ENCODE measurements at places on chromosomes 2 and 18.

DNA sequence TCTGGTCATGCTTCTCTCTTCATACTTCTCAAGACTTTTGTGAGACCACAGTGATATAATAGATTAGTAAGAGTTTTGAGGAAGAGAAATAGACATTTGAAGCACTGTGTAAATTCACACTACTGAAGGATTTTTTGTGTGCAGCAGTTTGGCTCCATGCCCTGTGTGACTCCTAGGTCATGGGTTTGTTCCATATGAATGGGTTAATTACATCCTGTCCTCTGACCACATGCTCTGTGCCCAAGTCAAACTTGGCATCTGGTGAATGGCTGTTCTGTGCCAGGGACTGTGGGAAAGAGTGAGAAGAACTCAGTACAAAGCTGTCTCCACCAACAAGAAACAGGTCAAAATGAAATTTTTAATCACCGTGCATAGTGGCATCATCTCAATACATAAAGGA lies 304.0 kb downstream of the LNPK start:
- DNase-seq = no peak

DNA sequence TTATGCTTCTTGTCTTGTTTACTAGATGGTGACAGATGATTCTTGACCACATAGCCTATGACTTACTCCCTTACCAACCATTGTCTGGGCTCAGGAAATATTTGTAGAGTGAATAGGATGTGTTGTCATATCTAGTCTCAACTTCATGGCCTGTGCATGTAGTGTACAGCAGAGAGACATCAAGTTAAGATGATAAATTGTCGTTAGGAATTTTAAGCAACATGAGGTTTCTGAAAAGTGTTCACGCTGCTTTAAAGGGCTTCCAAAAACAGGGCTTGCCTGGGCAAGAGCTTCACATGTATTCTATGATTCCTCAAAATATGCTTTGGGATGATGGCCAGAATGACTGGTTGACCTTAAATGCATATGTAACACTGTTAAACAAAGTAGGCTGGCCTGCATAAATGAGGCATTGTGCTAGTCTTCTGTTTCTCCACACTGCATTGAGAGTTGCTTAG lies 424.0 kb downstream of the RND3 start:
- DNase-seq = no peak

DNA sequence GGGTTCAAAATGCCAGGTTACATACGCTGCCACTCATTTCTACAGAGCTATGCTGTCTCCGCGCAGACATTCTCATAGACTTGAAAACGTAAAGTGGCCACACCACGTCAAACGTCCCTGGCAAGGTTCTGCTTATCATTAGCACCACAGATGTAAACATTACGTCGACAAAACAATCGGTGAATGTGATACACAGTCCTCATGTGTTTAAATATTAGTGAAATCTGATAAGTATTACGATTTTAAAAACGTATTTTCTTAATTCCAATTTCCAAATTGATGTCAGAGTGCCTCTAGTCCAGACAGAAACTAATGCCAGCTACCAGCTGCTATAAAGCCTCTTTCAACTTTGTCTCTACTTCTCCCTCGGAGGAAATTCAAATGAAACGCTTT lies 1.2 kb downstream of the STK17B start:
- DNase-seq = no peak

DNA sequence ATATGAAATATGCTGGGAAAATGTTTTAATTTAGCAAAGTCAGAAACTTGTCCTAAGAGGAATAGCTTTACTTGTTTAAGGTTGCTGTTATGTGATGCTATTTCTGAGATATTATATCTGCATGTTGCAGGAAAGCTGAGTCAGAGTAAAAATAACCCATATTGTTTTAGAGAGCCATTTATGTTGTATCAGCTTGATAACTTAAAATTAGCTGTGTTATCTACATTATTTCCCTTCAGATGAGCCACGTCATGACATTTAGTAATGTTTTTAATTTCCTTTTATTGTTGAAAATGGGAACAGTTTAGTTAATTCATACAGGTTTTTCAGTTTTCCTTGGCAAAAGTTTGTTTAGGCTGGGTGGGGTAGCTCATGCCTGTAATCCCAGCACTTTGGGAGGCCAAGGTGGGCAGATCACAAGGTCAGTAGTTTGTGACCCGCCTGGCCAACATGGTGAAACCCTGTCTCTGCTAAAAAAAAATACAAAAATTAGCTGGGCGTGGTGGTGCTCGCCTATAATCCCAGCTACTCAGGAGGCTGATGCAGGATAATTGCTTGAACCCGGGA lies 55.8 kb downstream of the TTC27 start:
- DNase-seq = no peak

- DNase-seq = no peak
These were observed 10.2 kb downstream of the LPIN2 start for GRCh38 chr18:3002732-3003131.

DNA sequence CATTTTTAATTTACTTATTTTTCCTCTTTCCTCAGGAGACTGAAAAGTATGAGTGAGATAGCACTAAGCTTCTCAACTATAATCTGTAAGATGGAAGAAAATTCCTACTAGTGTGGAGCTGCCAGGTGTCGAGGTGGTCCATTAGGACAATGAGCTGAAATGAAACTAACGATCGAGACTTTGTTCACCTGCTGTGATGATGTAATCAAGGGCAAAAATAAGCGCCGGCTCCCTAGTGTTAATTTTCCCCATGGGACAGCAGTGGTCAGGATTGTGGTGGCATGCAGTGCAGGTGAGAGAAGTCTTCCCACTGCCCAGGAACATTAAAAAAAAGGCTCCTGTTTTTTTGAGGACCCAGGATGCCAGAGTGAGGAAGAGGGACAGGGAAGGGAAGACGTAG lies 859.1 kb upstream of the GCFC2 start:
- no peak for DNase-seq

- no peak for DNase-seq
These were observed 7.7 kb downstream of the VRK2 start for GRCh38 chr2:58054264-58054663.

- DNase-seq = no peak
These were observed 4.6 kb upstream of the D2HGDH start for GRCh38 chr2:241729868-241730267.

- DNase-seq = no peak
These were observed 88.0 kb downstream of the COMMD1 start for GRCh38 chr2:61993422-61994024.
